ENCODE measurements at places on chromosomes 2 and 18.

- no peak for DNase-seq
These were observed 19.3 kb downstream of the MRPL30 start for GRCh38 chr2:99200076-99200800.

DNA sequence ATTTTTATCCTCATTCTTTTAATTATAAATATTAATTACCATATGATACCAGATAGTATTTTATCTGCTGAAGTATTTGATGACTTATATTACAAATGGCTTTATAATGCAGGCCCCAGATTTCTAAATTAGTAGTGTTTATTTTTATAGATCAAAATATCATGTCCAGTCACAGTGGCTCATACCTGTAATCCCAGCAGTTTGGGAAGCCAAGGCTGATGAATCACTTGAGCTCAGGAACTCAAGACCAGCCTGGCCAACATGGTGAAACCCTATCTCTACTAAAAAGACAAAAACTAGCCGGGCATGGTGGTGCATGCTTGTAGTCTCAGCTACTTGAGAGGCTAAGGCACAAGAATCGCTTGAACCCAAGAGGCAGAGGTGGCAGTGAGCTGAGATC, 100.1 kb upstream of the ARHGAP15 start:
- no peak for DNase-seq

DNA sequence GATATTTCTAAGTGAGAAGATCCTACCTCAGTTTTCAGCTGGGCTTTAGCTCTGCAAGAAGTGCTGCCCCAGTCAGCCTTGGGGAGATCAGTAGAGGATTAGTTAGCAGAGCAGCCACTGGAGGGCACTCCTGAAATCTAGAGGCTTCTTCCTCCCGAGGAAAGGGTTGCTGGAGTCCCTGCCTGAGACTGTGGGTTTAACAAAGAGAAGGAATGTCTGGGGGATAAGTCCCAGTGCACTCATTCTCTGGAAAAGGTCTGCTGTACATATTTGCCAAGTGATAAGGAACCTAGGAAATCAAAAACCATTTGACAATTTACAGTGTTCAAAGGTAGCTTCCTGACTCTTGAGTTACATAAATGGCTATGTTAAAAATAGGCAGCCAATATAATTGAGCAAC, 207.2 kb downstream of the SLC8A1 start:
- no peak for DNase-seq

DNA sequence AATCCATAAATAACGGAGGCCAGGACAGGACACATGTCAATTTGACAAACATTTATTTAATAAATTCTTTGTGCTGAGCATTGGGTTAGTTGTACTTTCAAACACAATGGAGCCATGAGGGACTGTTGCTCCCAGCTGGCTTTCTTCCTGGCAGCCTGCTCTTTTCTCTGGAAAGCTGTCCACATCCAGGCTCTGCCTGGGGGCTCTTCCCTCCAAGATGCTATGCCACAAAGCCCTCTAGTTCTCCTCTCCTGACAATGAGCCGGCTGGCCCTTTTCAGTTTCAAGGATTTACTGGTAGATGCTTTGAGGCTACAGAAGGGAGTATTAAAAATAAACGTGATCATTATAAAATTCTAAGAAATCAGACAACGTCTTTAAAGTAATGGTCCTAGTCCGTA, 44.1 kb upstream of the SLC14A2 start:
- no peak for DNase-seq

GRCh38 chr2:10289891-10290290, 12.8 kb upstream of the HPCAL1 start:
- no peak for DNase-seq

DNA sequence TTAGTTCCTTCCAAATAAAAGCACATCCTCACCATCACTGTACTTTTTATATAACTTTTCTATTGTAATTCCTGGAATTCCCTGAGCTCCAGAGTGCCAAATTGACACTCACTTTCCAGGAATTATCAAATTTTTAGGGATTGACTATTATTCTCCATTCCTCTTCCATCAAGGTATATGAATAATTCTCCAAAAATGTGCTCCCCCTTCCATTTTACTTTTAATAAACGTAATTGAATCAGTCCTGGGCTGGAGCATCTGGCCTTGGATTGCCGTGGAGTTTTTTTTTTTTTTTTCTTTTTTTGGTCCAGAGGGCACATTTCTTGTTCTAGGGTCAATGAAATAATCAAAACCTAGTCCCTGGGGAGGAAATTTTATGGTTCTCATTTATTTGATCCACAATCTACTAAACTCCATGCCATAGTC, 304.3 kb downstream of the CDCA7 start:
- no peak for DNase-seq

GRCh38 chr2:144458541-144458940, 61.4 kb downstream of the ZEB2 start:
- no peak for DNase-seq

DNA sequence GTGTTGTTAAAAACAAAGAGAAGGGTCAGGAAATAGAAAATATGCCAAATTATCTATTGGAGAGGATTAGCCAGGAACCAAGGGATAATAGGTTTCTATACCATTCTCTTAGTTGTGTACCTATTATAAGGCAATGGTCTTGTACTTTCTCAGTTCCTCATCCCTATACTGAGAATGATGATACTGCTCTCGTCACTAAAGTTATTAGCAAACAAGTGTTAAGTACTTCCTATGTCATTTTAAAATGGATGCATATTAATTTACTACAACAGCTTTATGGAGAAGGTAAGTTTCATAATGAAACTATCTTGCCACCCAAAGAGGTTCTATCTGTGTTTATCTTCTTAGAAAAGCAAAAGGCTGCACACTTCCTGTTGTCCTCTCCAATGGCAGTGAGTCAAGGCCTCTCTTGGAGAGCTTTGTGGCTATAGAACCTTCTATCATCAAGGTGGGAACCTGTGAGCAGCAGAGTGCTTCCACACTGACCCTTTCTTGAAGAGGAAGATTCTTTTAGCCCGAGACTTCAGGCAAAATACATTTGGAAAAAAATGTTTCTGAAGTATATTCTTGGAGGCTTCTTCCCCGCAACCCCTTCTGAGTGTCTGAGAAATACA, 460.7 kb upstream of the FANCL start:
- DNase-seq, result no peak

GRCh38 chr18:4198956-4199355, 256.2 kb downstream of the DLGAP1 start:
- DNase-seq, result no peak
